IPS-NIHi11 (cell line): ENCODE measurements at places on chromosomes 16 and 17.

DNA sequence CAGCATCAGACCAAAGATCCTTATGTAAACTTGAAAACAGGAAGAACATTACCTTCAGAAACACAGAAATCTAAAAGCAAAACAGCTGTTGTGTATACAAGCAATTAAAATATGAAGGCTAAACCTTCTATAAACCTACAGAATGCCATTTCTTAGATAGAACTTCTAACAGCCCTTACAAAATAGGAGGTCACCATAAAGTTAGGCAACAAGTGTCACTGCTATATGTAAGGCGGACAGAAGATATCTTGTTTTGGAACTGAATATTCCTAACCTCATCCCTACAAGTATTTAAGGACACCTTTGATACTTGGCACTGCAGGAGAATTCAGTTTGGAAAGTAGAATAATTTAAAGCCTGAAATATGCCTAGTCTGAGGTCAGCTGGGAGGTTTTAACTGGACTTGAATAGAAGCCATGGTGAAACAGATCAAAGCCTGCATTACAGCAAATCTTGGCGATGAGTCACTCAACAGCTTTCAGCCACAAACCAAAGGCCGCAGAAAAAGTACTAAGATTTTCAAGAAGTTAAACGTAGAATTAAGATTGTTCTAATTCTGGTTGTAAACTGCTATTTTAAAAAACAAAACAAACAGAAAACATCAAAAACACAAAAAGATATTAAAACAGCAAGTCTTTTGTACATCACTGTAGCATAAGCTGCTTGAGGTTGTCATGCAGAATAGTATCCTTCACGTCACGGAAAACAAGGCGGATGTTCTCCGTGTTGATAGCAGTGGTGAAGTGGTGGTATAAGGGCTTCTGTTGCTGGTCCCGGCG lies 42.7 kb downstream of the GNA13 start:
- no peak for DNase-seq

DNA sequence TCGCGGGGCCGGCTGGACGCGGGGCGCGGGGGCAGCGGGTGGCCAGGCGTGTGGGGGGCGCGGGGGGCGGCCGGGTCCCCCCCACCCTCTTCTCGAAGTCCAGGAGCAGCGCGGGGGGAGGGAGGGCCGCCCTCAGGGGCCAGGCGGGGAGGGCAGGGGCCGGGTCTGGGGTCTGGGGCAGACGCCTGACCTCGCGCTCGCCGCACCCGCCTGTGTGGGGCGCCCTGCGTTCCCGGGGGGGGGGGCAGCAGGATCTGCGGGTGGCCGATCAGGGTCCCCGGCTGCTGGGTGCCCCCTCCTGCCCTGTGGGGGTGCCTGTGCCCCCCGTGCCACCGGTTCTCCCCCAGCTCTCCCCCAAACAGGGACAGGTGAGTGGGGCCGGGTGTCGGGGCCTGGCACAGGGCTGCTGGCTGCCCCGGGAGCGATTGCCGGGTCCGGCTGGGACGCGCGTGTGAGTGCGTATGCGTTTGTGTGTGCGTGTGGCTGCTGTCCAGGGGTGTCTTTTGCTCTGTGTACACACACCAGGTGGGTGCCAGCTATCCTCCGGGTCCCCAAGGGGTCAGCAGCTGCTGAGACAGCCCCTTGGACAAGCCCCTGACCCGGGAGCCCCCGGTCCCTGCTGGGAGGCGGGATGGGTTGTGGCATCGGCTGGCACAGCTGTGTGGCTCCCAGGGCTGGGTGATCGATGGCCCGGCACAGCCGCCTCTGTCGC lies 663 bp downstream of the PRR35 start:
- peak; percentile 69 for DNase-seq

DNA sequence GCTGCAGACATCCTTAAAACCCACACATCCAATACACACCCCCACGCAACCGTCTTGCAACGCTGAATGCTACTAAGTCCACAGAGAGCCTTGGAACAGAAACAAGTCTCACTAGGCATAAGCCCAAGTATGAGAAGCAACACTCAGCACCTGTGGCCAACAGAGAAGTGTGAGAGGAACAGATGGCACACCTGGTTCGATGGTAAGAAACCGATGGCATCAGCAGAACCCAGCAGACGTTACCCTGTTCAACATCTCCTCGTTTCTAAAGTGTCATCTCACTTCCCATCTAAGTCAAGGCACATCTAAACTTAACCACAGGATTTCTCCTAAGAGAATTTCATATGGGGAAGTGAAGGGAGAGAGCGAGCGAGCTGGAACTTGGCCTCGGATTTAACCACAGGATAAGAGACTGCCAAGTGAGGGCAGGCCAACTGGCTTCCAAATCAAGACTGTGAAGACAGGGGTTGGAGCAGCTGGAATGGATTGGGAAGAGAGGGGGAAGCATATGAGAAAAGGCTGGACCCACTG lies 41.0 kb downstream of the NXPH3 start:
- DNase-seq: no peak

DNA sequence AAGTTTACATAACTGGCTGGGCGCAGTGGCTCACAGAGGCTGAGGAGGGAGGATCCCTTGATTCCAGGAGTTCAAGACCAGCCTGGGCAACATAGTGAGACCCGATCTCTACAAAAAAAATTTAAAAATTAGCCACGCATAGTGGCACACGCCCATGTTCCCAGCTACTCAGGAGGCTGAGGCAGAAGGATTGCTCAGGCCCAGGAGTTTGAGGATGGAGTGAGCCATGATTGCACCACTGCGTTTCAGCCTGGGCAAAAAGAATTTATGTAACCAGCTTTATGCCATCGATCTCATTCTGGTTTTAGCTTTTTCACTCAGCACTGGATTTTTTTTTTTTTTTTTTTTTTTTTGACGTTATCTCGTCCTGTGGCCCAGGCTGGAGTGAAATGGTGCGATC lies 9.1 kb upstream of the CD300E start:
- no peak for DNase-seq

DNA sequence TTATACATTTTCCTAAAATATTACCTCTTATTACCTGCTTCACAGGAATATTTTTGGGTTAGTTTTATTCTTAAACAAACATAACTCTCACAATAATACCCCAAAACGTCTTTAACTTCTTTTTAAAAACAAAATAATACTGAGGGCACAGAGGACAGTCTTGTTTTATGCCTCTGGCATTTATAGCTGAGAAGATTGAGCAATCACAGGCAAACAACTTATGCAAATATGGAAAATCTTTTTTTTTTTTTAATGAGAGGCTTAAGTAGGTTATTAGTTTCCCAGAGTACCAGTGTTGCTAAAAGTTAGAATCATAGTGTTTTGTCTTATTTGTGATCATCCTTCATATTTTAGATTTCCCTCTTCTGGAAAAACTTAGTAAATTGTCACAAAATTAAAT lies 195.0 kb downstream of the FTO start:
- no peak for DNase-seq

DNA sequence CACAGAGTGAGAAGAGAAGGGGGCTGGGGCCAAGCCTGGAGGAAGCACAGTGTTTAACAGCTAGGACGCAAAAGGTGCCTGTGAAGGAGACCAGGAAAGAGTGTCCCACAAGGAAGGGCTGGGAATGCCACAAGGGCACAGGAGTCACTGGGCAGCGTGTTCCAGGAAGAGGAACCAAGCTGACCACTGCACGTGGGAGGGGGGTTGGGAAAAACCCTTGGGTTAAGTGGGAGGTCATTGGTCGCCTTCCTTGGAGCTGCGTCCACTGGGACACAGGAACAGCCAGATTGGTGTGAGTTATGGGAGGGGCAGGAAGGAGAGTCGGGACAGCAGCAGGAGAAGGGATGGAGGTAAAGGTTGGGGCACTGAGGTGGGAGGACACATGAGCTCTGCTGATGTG lies 12.9 kb downstream of the TTYH2 start:
- DNase-seq: no peak
